ENCODE measurements at places on chromosomes 4 and X.

GRCh38 chr4:7842384-7843279 lies 97.0 kb downstream of the AFAP1 start:
- peaks cover 27% of the 10 kb centered on the region for H3K4me1 ChIP-seq
- DNase-seq: no peak
- H3K36me3 ChIP-seq: peaks cover 52% of the 10 kb centered on the region
- peaks cover 8% of the 10 kb centered on the region for H3K27me3 ChIP-seq

- no peak overlapping the region for H3K27ac ChIP-seq
- no peak overlapping the region for H3K4me3 ChIP-seq
- no peak for DNase-seq
- H3K36me3 ChIP-seq: no peaks in the 10 kb centered on the region
Observed at GRCh38 chrX:18855919-18856644, 127.8 kb downstream of the PHKA2 start.

GRCh38 chr4:128068918-128069317 lies 7.8 kb downstream of the LARP1B start:
- H3K4me1 ChIP-seq: no peaks in the 10 kb centered on the region
- H3K27ac ChIP-seq: no peak overlapping the region
- no peak overlapping the region for H3K4me3 ChIP-seq
- no peak for DNase-seq

DNA sequence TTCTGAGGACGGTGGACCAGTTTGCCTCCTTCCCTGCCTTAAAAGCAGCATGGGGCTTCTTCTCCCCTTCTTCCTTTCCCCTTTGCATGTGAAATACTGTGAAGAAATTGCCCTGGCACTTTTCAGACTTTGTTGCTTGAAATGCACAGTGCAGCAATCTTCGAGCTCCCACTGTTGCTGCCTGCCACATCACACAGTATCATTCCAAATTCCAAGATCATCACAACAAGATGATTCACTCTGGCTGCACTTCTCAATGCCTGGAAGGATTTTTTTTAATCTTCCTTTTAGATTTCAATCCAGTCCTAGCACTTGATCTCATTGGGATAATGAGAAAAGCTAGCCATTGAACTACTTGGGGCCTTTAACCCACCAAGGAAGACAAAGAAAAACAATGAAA lies 255.3 kb downstream of the RAPGEF2 start:
- H3K27ac ChIP-seq: peak overlapping the region; percentile 43
- no peak for DNase-seq
- no peak overlapping the region for H3K4me3 ChIP-seq
- H3K27me3 ChIP-seq: no peaks in the 10 kb centered on the region

Measured in nephron progenitor cell (in vitro differentiated cells).